Activated gamma-delta T cell (primary cell): ENCODE measurements at places on chromosomes 6 and 20.

- DNase-seq = no peak
Observed at GRCh38 chr6:24060982-24061754, 64.8 kb upstream of the NRSN1 start.

GRCh38 chr20:63116412-63117106, 99.4 kb downstream of the YTHDF1 start:
- no peak for DNase-seq

DNA sequence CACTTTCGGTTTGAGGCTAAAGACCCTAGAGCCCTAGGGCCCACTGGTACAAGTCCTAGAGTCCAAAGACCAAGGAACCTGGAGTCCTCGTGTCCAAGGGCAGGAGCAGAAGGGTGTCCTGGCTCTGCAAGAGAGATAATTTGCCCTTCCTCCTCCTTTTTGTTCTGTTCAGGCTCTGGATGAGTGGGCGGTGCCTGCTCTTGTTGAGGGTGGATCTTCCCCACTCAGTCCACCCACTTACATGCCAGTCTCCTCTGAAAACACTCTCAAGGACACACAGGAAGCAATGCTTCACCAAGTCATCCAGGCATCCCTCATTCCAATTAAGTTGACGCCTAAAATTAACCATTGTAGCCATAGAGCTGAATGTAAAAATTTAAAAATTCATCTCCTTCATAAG, 102.1 kb downstream of the UST start:
- DNase-seq = no peak

DNA sequence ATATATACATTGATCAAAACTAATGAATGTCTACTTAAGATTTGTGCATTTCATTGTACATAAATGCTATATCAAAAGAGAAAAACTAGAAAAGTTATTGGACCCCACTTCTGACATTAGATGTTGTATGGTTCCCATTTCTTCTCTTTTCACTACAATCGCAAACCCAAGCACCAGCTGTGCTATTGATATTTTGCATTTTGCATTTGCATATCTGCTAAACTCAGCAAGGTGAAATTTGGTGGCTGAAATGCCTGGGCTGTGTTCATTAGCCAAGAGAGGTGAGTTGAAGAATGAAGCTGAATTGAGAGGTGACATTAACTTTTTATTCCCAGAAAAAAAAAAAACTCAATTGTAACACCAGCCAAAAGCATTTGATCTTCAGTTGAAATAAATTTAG, 232.1 kb upstream of the TENT5A start:
- no peak for DNase-seq

- no peak for DNase-seq
Observed at GRCh38 chr6:48397887-48398286, 286.9 kb upstream of the PTCHD4 start.

- no peak for DNase-seq
Observed at GRCh38 chr6:73285674-73286283, 22.8 kb upstream of the KHDC1 start.

GRCh38 chr20:36908603-36909002, 32.7 kb downstream of the TLDC2 start:
- DNase-seq = no peak

GRCh38 chr6:28269492-28269891, 2.5 kb downstream of the ZSCAN26 start:
- no peak for DNase-seq

DNA sequence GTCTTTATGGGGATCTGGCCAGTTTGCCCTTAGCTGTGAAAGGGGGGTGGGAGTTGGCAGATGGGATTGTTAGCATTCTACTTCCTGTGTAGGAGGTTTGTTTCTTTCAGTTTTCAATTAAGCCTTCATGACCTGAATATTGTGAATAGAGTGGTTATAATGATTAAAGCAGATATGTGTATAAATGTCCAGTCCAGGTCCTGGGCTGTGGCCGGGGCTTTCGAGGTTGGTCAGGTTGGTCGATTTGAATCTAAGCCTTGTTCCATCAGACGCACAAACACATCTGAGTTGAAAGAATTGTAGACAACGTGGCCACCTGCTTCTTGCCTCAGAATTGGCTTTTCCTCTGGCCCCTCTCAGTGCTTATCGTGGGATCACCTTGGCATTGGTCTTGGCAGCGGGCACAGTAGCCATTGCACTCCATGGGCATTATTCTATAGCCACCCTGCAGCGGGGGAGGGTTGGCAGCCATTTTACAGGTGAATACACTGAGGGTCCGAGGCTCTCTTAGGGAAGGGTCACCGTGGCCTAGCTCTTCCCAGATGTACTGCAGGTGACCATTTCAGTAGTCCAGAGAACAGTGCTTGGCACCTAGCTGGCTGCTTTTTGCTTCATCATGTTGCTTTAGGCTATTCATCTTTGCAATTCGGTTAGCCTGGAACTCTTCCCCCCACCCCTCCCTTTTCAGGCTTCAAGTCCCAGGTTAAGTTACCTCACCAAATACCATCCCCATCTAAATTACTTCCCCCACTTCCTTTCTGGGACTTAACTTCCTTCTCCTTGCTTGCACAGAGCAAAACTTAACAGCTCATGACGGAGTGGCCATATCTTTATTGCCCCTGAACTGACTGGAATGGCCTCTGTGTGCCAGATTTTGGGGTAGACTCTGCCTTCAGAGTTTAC, 1.1 kb downstream of the RNF114 start:
- no peak for DNase-seq

DNA sequence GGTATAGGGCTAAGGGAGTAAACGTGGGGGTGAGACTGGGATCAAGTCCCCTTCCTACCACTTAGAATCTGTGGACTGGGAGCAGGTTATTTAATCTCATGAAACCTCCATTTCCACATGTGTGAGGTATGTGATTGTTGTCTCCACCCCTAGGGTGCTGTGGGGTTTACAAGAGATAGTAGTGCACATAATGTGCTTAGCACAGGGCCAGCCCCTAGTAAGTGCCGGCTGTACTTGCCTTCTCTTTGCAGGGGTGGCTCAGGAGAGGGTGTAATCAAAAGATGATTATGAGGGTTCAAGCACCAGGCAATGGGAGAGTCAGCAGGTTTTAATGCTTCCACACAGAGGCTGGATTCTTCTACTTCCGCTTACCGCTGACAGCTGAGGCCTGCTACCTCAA, 6.9 kb downstream of the NT5E start:
- no peak for DNase-seq

DNA sequence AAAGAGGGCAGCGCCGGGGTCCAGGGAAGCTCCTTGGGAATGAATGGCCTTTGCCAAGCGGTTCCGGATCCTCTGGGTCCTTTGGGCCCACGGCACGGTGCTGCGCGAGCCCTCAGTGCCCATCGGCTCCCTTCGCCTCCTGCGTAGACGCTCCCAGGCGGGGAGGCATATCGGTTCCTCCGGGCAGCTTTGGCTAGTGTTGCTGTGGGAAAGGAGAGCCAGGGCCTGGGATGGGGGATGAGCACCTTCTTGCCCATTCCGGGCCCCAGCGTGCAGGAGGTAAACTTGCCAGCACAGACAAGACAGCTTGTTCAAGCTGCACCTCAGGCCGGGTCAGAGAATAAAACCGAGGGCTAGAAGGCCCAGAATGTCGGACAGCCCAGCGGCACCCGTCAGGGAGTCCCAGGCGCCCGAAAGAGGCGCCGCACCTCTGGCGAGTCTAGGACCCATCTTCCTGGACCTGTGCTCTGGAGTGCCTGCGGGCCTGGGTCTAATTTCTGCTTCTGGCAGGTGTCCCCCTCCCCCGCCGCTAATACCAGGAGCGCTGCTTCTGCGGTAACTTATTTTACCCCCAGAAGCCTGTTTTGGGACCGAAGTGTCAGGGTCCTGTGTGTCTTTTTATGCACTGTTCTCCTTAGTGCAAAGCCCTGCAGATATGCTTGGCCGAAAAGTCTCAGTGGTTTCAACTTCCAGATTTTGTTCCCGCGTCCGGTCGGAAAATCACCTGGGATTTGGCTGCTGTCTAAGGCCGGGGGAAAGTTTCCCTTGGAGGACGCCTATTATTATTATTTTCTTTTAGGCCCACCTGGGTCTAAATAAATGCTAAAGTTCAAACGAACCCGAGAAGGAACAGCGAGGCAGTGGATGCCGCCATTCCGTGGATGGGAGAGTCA, 1.7 kb upstream of the TFAP2C start:
- DNase-seq = no peak

- DNase-seq = no peak
Observed at GRCh38 chr6:24766680-24767462, 7.9 kb upstream of the GMNN start.

DNA sequence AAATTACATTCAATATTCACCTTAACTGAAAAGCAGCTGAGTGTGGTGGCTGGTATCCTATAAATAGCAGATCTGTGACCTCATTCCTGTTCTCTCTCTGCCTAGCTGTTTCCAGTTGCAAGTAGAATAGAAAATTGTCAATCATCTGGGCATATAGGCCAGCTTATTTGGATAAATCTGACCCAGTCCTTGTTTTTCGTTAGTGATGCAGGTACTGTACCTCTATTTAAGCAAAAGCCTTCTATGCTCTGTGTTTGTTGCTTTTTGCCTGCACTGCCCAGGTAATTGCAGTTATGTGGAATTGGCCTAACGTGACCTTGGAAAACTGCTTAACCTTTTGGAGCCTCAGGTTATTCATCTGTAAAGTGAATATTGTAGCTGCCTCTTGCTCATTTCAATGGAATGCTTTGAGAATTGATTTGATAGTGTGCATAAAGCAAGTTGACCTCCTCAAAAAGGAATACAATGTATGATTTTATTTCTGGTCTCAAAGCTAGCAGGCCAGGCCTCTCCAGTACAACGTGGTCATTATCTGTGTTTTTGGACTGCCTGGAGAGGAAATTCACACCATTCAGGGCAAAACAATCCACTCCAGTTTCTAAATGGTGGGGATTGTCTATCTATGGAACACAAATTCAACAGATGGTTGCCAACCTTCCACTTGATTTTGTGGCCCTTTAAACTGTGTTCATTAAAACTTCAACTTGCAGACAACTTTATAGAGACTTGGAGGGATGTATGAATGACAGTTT, 508.7 kb upstream of the CITED2 start:
- DNase-seq = no peak
